CD4-positive, alpha-beta T cell treated with Interleukin-15 for 4 hours (primary cell): ENCODE measurements at places on chromosomes 12 and 14.

DNA sequence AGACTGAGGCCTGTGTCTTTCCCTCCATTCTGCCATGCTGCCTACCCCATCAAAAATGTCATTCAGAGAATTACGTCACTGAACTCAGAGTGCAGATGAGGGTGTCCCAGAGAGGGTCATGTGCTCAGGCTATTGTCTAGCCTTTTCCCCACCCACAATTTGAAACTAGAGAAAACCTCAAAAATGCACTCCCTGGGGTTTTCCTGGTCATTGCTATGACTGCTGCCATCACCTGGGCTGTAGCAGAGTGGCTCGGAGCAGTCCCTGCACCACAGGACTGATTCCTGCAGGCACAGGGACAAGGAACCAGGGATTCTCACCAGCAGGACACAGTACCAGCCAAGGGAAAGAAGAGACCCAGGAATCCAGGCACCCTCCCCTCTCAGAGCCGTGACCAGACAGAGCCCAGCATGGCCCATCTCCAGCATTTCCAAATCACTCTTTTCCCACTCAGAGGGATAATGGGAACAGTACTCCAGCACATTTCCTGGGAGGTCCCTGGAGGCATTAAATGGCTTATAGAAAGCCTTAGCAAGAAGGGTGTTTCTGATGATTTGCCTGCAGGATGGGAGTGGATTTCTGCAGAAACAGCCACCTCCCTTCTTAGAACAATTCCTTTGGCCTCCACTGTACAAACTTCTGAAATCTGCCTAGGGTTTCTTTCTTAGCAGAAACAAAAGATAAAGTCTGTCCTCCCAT lies 45.9 kb downstream of the VWF start:
- no peak for DNase-seq

- no peak for DNase-seq
These were observed 234.8 kb downstream of the ZFP36L1 start for GRCh38 chr14:68558096-68558495.

DNA sequence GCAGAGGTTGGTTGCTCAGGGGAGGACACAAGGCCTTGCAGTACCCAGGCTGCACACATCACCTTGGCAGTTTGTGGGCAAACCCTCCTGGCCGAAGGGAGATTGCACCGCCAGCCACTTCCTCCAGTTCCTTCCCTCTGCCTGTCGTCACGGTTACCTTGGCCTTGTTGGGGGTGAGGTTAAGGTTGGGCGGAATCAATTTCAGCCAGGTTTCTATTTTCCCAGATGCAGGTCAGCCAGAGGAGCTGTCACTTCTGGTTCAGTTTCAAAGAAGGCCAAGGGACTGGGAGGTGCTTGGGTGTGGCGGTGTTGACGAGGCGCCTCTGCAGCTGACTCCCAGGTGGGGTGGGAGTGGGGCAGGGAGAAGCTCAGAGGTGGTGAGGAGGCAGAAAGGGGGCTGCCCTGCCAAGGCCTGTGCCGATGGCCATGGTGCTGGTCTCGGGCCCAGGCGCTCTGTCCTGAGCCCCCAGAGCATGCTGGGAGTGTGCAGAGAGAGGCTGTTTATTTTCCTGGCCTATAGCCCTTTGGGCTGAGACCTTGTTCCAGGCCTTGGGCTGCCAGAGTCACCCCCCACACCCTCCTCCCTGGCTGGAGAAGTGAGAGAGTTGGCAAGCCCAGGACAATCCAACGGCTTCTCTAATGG lies 31.4 kb downstream of the JDP2 start:
- DNase-seq: no peak

DNA sequence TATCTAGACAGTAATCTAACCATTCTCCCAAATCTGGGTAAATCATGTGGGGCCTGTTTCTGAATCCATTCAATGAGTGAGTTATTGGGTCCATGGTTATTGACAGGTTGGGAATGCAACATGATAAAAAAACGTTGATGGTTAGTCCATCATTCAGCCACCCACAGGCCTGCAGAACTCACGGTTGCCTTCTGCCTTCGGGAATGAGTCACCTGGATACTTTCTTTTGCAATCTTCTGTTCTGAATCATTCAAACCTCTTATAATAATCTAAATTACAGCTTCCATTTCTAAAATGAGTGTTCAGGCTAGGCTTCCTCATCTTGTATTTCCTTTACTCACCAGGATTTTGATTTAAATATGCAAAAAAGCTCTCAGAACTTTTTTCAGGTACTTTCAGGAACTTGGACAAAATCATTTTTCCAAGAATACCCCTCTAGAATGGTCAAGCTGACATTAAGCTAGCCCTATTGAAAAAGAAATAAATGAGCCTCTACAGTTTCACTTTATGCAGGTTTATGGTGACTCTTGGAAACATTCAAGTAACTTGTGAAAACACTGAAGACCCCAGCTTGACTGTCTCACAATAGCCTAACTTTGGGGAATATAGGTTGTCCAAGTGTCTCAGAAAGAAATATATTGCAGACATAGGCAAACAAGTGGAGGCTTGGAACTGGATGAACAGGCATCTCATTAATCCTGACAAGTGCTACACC lies 94.4 kb downstream of the KCNK10 start:
- no peak for DNase-seq

- DNase-seq: no peak
These were observed 380.0 kb downstream of the LRFN5 start for GRCh38 chr14:41986700-41987099.

- DNase-seq: no peak
These were observed 29.1 kb upstream of the SLC38A2 start for GRCh38 chr12:46401662-46402061.

DNA sequence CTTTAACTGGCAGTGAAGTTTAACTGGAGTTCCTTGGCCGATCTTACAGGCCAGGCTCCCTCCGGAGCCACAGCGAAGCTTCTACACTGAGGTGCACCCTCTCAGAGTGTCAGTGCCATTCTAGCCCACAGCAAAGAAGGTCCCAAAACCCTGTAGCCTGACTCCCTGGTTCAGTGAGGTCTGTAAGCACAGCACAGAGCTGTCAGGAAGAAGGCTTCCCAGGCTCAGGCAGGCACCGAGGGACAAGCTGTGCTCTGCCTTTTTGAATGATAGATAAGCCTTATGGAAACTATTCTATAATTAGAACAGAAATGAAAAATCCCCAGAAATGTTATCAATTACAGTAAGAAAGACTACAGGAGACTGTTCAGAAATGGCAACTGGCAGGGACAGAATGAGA lies 40.2 kb downstream of the MOK start:
- DNase-seq: no peak

DNA sequence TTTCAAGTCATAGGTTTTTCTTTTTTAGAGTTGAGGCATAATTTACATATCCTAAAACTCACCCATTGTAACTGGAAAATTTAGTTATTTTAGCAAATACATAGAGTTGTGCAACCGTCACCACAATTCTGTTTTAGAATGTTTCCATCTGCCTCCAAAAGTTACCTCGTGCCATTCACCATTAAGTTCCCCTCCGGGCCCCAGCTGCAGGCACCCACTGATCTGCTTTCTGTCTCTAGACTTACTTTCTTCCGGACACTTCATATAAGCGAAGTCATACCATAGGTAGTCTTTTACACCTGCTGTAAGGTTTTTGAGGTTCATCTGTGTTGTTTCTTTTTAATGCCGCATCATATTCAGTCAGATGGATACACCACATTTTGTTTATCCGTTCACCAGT lies 28.7 kb downstream of the PPP2R5C start:
- DNase-seq: no peak

GRCh38 chr14:68501614-68502052 lies 291.2 kb downstream of the ZFP36L1 start:
- DNase-seq: no peak

DNA sequence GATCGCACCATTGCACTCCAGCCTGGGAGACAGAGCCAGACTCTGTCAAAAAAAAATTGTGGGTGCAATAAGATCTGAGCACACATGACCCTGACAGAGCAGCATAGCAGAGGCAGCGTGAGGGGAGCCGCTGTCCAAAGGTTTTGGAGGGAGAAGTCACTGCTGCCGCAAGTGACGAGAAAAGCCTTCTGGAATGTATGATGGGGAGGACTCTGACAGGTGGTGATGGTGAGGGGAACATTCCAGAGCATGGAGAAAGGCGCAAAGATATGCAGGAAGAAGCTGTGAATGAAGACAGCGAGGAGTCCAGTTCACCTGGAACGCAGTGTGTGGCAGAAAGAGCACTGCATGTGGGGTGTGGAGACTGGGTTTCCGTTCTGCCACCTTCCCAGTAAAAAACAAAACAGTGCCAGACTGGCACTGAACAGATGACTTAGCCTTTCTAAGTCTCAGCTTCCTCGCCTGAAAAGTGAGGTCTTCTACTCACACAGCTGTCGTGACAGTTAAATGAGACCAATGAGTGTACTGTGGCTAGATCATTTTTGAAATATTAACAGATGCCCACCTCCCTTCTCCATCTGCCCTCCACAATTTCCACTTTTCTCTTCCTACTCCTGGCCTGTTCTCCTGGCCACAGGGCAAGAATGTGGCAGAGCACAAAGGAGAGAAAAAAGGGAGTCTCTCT lies 53.4 kb upstream of the PTHLH start:
- no peak for DNase-seq

DNA sequence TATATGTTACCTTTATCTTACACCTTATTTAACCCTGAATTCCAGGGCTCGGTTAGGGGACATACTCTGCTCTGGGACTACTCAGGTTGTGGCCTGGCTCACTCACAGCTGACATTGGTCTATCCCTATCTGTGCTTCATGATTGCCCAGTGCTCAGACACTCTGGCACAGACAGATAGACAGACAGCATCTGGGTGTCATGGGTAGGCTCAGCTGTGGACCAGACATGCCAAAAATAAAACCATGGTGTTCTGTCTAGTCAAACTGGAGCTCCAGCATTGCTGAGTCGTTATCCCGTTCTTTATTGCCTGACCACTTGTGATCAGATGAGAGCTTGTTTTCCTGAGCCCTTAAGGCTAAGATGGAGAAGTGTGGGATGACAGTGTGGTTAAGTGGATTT lies 29.0 kb downstream of the FBXW8 start:
- no peak for DNase-seq

- DNase-seq: no peak
These were observed 5.6 kb upstream of the SYNJ2BP start for GRCh38 chr14:70422538-70422937.

DNA sequence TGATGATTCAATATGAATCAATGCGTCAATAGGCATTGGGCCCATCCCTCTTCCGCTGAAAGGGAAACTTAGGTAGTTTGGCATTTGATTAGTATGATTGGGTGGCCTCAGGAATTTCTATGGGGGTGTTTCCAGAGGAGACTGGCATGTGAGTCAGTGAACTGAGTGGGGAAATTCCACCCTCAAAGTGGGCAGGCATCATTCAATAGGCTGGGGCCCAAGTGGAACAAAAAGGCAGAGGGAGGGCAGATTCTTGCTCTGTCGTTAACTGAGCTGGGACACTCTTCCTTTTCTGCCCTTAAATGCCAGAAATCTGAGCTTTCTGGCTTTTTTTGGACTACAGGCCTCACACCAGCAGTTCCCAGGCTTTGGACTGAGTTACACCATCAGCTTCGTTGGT lies 373.5 kb downstream of the RPS29 start:
- no peak for DNase-seq

DNA sequence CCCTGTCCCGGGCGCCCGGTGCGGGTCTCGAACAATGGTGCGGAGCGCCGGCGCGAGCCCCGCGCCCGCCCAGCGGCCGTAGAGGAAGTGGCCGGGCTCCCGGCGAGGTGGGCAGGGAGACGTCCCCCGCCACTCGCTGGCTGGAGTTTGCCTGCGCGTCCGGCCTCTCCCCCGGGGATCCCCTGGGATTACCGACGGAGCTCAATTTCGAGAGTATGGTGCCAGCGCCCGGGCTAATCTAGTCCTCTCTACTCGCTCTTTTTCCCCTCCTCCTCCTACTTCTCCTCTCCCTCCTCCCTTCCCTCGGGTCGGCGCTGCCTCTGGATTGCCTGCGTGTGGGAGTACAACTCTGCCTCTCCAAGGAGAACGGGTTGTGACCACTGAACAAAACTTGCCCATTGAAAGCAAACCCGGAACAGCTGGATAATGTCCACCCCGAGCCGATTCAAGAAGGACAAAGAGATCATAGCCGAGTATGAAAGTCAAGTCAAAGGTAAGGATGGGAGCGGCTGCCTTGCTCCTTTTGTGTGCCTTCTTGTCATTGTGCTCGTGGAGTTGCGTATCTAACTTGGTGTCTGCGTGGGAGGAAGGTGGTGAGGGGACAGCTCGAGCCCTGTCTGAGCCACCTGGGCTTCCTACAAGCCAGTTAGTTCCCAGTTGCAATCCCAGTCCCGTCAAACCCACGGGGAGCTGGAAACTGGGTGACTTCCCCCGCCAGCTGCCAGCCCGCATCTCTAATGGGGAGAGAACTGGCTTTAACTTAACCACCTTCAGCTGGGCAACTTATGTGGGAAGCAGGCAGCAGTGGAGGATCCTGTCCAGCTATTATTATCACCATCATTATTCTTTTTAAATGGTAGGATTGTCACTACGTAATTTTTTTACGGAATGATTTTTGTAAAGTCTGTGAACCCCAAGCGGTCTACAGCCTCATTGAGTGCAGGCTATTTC lies at the start of gene SRGAP1:
Gene SRGAP1 (plus strand): TSS at position 310 of the 951 bp plus-strand sequence. CDS start 117 bp downstream, at position 427.
- no peak for DNase-seq

GRCh38 chr12:121678305-121678704 lies 8.9 kb upstream of the MORN3 start:
- no peak for DNase-seq

- DNase-seq: no peak
These were observed 44.7 kb downstream of the TCHP start for GRCh38 chr12:109944561-109945359.

DNA sequence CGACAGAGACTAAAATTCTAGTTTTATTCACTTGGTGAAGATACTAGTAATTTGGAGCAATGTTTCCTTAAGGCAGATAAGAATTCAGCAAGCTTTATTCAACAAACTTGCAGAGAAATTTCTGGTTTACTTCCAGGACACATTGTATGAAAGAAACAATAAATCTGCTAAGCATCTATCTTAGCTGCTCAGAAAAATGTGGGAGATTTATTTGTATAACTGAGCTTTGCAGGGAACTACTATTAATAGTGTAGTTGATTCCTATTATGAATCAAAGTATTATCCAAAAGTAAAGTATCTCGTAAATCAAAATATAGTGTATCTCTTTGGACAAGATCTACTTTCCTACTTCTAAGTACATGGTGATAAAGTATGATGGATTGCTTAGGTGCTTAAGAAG lies 239.4 kb upstream of the TMTC1 start:
- no peak for DNase-seq

- DNase-seq: no peak
These were observed 3.9 kb upstream of the PMCH start for GRCh38 chr12:102201436-102202061.

GRCh38 chr14:58815794-58816193 lies 178.0 kb downstream of the DACT1 start:
- DNase-seq: no peak
